ENCODE measurements at places on chromosomes 11 and 22.

GRCh38 chr11:91926965-91927364 is 297.7 kb upstream of the FAT3 start:
- DNase-seq = no peak

GRCh38 chr11:57787006-57787604 is 25.5 kb downstream of the CTNND1 start:
- DNase-seq = no peak

DNA sequence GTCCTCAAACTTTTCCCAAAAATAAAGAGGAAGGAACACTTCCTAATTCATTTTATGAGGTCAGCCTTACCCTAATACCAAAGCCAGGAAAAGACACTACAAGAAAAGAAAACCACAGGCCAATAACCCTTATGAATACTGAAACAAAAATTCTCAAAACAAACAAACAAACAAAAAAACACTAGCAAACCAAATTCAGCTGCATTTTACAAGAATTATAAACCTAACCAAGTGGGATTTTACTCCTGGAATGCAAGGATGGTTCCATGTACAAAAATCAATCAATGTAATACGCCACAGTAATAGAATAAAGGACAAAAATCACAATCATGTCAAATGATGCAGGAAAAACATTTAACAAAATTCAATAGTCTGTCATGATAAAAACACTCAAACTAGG is 13.3 kb downstream of the ARVCF start:
- no peak for DNase-seq

- DNase-seq = no peak
These were observed 1.5 kb downstream of the TMEM121B start for GRCh38 chr22:17119481-17120202.

- no peak for DNase-seq
These were observed 16.7 kb downstream of the PHLDA2 start for GRCh38 chr11:2912498-2912897.

- DNase-seq = no peak
These were observed 1431.7 kb downstream of the LRRC4C start for GRCh38 chr11:40027720-40028119.

GRCh38 chr11:69670158-69670845 is 4.9 kb downstream of the LTO1 start:
- peak; percentile 50 for DNase-seq

- peak; percentile 20 for DNase-seq
These were observed 72.4 kb downstream of the ZNRF3 start for GRCh38 chr22:28955817-28956216.

DNA sequence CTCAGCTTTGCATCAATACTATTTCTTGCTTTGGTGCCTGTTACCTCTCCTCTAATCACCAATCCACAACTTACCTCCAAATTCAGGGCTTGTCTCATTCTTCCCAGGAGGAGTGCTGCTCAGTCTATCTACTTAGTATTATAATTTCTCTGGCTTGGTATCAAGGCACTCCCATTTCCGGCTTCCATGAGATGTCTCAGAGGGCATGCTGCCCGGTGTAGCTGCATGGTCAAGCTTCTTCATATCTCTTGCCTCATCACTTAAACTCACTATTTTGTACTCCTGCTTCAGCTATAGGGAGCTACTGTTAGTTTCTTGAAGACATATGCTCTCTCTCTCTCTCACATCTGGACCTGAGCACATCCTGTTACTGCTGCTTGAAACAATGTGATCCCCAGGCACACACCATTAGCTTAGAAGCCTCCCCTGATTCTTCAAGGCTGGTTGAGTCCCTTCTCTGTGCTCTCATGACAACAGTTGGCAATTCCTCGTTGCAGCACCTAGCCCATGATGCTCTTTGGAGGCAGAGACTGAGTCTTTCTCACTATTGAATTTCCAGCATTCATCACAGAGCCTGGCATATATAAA is 182.8 kb upstream of the SYN3 start:
- DNase-seq = no peak

DNA sequence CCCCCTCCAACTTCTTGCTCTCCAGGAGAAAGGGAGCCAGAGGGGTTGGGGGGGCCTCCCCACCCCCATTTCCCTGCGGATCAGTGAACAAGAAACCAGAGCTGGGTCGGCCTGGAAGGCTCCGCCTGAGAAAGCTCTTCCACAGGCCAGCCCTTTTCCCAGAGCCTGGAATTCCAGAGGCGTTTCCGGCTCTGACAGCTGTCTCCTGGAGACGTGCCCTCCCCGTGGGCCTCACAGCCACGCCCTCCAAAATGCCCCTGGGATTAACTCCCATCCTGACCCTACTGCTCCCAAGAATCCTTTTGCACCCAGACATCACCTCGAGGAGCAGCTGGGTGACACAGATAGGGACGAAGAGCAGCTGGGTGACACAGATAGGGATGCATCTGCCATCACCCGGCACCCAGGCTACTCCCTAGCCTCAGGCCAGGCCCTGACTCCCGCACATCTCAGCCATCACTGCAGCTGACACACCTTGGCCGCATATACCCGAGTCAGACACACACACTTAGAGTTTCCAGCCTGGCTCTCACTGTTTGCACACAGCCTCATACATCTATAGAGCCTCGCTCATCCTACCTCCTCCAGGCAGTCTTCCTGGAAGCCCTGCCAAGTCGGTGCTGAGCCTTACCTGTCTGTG is 7.6 kb upstream of the CDC42EP1 start:
- DNase-seq = peak; percentile 79

GRCh38 chr11:102985850-102986249 is 30.3 kb upstream of the MMP13 start:
- DNase-seq = no peak

- DNase-seq = no peak
These were observed 52.4 kb downstream of the CDKN1C start for GRCh38 chr11:2833051-2833715.

GRCh38 chr22:35191412-35191811 is 65.9 kb upstream of the HMGXB4 start:
- no peak for DNase-seq

GRCh38 chr11:73999581-74000306 is 9.1 kb downstream of the UCP3 start:
- no peak for DNase-seq
